ENCODE measurements at places on chromosomes 5 and 9.

- DNase-seq: no peak
Measured at GRCh38 chr5:158368686-158369085, 509.7 kb upstream of the CLINT1 start.

GRCh38 chr9:29564564-29564963 is 1991.3 kb upstream of the C9orf72 start:
- no peak for DNase-seq

DNA sequence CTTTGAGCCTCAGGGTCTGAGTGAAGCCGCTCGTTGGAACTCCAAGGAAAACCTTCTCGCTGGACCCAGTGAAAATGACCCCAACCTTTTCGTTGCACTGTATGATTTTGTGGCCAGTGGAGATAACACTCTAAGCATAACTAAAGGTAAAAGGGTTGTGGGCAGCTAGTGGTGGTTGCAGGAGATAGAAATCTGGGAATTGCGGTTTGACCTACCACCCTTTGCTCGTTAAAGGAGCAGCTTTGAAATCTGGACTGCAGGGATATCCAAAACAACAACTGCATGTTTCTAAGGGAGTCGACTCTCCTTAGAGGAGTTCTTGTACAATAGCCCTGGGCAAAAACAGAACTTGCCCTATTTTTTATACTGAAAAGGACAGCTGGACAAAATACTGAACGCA is 19.0 kb downstream of the ABL1 start:
- DNase-seq: no peak

DNA sequence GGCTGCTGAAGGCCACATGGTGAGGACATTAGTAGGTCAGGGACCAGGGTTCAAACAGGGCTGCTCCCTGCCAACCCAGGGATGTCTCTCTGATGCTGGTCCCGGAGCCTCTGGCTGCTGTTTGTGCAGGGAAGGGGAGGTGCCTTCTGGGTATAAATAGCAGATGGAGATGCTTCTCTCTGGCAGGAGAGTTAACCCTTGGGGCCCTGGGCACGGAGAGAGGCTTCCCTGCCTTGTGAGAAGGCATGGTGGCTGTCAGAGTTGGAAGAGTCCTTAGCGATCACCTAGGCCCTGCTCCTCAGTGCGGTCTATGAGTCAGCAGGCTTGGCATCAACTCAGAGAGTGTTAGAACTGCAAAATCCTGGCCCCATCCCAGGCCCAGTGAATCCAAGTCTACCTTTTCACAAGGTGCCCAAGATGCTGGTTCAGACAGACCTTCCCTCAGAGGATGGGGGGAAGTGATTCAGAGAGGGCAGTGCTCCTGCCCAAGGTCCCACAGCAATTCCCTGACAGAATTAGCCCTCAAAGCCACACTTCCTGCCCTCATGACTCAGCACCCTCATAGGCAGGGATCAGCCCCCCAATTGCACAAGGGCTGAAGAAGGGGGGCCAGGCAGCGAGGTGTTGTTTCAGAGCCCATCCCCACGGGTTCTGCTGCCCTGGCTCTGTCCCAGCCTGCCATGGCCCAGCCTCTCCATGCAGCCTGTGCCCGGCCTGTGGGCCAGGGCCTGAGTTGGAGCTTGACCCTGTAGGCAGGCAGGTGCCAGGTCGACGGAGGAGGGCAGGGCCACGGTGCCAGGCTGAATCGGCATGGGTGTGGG is 25.6 kb downstream of the CAMK2A start:
- no peak for DNase-seq

DNA sequence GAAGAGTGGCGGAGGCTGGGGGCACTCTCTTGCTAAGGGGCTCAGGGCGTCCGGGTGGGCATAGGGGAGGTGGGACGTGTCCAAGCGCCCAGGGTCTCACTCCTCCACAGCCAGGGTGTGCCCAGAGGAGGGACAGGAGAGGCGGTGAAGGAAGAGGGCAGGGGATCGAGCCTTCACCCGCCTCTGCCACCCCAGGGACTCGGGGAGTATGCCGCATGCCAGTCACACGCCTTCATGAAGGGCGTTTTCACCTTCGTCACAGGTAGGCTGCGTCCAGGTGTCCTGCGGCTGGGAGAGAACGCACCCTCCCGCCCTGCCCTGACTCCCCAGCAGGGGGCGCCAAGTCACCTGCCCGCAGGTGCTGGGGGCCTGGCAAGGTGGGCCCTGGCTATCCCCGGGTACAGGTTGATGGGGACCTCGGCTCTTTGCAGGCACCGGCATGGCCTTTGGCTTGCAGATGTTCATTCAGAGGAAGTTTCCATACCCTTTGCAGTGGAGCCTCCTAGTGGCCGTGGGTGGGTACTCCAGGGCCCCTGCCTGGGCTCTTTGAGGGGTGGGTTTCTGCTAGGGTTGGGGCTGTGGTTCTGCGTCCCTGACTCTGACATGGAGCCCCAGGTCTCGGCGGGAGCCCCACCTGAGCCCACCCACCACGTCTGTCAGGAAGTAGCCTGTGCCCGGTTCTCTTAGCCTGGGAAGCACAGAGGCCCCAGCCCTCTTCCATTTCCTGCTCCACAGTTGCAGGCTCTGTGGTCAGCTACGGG is 552 bp downstream of the TMEM141 start:
- no peak for DNase-seq

DNA sequence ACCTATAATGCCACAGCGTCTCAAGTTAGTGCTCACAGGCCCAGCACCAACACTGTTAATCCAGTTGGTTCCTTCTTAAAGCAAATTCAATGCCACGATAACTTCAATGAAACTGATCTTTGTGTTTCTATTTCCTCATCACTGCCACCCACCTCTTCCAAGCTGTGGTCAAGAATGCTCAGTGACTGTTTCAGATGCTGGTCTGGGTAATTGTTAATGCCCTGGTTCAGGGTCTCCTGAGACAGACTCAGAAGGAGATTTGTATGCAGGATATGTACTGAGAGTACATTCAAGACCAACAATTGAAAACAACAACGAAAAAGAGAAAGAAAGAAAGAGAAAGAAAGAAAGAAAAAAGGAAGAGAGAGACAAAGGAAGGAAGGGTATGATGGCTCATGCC is 505.3 kb downstream of the TLE4 start:
- DNase-seq: no peak

DNA sequence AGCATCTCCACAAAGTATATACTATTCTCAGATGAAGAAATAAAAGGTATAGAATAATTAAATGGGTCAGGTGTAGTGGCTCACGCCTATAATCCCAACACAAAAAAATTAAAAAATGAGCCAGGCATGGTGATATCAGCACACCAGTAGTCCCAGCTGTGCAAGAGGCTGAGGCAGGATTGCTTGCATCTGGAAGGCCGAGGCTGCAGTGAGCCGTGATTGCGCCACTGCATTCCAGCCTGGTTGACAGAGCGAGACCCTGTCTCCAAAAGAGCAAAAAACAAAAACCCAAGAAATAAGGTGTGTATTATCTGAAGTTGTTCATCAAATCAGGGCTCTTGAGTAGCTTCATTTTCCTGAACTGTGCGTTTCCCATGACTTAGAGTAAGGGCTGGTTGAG is 83.2 kb upstream of the MYO10 start:
- DNase-seq: no peak

DNA sequence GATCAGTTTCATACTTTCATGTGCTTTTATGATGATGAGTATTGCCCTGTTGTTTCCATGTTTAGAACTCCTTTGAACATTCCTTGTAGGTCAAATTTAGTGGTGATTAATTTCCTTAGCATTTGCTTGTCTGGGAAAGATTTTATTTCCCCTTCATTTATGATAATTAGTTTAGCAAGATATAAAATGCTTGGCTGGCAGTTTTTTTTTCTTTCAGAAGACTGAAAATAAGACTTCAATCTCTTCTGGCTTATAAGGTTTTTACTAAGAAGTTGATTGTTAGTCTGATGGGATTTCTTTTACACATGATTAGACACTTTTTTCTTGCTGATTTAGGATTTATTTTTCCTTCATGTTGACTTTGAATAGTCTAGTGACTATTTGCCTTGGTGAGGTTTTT is 238.9 kb upstream of the ADCY2 start:
- no peak for DNase-seq

- DNase-seq: no peak
Measured at GRCh38 chr5:31759925-31760324, 121.0 kb downstream of the PDZD2 start.

DNA sequence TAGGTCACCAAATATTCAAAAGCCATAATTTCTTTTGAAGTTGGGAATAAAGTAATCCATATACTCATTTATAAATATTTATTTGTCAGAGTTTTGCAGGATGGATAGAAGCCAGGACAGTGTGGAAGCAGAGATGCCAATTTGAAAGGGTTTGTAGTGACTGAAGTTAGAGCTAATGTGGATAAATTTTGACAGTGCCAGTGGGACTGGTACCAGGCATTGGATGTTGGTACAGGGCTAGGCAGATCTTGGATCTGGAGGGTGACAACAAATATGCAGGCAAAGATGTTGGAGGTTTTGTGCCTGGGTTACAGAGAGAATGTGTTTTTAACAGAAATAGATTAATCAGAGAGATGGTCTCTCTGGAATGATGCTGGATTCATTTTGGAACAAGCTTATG is 135.6 kb downstream of the DMRTA1 start:
- DNase-seq: no peak

- peak; percentile 40 for DNase-seq
Measured at GRCh38 chr9:133163504-133164172, at the start of gene GBGT1. Gene GBGT1 (minus strand): TSS chr9:133163914. CDS start chr9:133162412, 1,502 bp downstream.

DNA sequence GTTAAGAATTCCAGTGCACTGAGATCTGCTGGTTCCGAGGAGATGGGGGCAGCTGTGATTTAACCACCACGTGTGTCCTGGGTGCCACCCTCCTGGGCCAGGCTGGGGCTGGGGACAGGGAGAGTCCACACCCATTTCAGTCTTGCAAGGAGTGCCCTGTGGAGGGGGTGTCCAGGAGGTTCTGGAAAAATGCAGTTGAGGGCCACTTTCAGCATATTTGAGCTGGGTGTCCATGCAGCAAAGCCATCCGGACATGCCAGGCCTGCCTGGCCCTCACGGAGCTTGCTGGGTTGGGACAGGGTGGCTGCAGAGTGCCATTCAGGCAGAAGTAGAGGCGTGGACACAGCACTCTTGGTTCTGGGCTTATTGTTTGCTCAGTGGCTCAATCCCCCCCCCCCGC is 68.1 kb downstream of the NEK6 start:
- no peak for DNase-seq

DNA sequence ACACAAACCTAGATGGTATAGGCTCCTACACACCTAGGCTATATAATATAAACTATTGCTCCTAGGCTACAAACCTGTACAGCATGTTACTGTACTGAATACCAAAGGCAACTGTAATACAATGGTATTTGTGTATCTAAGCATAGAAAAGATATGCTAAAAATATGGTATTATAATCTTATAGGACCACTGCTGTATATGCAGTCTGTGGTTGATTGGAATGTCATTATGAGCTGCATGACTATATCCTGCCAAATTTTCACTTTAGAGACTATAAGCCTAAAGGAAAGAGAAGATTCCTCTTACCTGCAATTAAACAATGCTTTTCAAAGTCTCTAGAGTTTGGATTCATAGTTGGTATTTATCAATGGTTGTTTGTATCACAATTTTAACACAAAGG is 24.7 kb upstream of the ACOT12 start:
- no peak for DNase-seq

- no peak for DNase-seq
Measured at GRCh38 chr9:105141976-105142250, 102.5 kb upstream of the SLC44A1 start.

- no peak for DNase-seq
Measured at GRCh38 chr5:43514471-43514815, 505 bp downstream of the C5orf34 start.

GRCh38 chr9:21078702-21079101 is 960 bp upstream of the IFNB1 start:
- no peak for DNase-seq

DNA sequence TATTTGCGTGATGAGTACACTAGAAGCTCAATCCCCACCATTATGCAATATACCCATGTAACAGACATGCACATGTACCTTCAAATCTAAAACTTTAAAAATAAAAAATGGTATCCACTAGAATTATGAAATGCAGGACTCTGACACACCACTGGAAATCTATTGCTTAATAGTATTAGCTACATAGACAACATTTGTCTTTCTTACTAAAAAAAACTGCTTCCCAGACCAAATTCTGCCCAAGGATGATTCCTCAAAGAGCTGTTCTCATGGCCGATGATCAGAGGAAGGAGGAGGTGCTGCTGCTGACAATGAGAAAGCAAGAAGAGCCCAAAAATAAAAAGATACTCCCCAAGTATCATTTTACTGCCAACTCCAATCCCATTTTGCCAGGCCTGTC is 67.2 kb downstream of the TTC39B start:
- DNase-seq: no peak

DNA sequence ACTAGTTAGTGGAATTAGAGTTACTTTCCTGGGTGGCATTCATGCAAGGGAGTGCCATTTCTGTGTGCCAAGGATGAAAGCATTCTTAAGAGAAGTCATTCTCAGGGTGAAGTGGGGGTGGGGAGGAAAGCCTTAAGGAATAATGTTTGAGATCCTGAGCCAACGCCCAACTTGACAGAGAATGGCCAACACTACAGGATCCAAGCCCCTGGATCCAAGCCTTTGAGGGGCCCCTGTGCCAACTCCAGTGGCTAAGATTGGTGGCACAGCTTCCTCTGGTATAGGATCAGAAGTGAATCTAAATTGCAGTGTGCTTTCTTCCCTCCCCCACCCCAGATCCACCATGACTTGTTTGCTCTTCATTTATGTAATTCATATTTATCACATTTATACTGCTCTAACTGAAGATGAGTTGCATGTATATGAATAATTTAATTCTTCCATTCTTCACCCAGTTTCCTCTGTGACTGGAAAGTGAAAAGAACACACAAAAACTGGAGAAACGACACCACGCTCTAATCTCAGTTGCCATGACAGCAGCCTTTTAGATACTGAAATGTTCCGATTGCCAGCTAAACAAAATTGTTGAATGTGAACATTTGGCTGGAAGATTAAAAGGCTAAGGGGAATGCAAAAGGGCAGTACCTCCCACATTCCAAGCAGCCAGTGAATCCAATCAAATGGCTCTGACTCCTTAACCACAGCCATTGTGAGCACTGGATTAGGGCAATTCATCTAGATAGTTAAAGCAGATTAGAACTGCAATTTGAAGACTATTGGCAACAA is 4.5 kb downstream of the ZNF608 start:
- no peak for DNase-seq

DNA sequence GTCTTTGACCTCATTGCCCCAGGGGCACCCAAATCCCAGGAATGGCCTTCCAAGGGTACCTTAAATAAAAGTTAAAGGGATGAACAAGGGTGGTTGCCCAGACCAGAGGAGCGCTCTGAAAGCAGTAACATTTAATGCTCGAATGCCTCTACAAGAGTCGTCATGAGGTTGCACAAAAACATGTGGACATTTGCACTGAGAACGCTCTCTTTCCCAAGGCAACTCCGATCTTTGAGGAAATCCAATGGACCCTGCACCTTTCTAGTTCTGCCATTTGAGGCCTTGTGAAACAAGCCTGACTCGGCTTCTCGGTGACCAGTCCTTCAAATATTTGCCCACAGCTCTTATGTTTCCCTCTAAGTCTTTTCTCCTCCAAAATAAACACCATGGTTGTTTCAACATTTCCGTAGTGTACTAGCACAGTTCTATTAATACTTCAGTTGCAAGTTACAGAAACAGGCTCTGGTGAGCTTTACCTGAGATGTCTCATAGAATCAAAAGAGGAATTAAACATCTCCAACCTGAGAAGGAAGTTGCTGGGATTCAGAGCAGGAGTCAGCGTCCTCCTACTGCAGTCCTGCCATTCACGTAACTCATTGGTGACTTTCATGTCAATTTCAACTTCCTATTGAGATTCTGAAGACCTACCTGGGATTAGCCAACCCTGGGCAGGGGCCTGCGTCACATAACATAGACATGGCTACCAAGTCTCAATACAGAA is 168.8 kb upstream of the RAI14 start:
- no peak for DNase-seq

Measured in hypothalamus (tissue), 51 donors.